ENCODE measurements at places on chromosomes 5 and 9.
A peak's percentile ranks its signal among the peaks of the same experiment; 100 is the strongest.

DNA sequence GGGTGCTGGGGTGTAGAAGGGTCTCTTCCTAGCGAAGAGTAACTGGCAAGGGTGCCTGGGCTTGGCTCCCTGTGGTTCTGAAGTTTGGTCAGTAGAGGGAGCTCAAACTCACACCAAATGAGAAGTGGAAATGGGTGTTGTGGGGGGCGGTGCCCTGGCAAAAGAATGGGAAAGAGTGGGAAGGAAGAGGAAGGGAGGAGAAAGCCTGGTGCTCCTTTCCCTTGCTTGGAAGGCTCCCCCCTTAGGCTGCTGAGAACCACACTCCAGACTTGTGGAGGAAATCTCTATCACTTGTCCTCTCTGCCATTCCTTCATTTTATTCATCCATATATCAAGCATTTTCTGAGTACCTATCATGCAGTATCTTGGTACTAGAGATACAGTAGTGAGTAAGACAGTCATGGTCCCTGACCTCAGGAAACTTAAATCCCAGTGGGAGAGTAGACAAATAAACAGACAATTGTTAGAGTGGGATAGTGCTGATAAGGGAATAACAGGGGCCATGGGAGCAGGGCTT is 13.0 kb downstream of the SLC4A9 start:
- DNase-seq = no peak

DNA sequence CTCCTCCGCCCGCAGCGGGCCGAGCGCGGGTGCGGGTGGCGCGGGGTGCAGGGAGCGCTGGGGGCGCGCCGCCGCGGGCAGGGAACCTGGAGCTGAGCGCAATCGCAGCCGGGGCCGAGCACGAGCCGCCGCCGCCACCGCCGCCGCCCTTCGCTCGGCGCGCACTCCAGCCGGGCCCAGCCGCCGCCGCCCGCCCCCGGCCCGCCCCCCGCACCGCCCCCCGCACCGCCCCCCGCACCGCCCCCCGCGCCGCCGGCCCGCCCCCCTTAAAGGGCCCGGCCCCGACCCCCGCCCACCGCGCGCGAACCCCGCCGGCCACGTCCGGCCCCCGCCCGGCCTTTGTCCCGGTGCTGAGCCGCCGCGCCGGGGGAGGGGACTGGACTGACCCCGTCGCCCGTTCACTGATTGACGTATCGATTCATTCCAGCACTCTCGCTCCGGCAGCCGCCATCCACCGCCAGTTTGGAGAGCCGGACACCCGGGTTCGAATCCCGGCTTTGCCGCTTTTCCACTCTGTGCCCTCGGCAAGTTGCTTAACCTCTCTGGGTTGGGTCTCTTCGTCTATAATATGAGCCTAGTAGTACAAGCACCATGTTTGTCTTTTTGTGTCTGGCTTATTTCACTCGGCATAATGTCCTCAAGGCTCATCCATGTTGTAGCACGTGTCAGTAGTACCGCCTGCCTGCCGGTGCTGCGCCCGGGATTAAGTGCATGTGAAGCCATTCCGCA is at the start of gene SH3PXD2B:
Gene SH3PXD2B (minus strand): TSS at position 168 of the 729 bp plus-strand sequence. CDS start 173 bp downstream, outside the sequence.
- DNase-seq = peak; percentile 14

- DNase-seq = no peak
Measured at GRCh38 chr5:83568186-83568585, 96.6 kb downstream of the VCAN start.

DNA sequence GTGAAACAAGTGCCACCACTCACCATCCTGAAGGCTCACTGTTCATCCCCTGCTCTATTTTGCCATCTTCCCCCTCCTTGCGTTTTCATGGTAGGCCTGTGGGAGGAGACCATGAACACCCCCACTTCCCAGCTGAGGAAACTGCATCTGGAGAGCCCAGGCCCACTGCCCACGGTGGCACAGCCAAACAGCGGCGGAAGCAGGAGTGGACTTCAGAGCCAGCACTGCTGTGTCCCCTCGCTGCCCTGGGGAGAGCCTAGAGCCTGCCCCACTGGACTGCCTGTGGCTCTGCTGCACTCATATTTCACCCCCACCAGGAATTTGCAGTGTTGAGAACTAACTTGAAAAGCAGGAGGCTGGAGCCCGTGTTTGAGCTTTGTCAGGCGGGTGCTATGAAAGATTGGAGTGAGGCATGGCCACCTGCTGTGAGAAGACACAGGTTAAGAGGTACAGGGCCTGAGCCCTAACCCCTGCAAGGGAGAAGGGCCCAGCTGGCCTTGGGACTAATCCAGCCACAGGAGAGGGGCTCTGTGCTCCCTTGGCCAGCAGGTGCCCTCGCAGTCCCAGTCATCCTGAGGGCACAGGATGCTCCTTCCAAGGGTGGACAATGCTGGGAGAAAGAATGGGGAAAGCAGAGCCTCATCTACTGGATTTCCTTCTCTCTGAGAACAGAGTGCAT is 79.0 kb downstream of the MACROH2A1 start:
- DNase-seq = no peak

DNA sequence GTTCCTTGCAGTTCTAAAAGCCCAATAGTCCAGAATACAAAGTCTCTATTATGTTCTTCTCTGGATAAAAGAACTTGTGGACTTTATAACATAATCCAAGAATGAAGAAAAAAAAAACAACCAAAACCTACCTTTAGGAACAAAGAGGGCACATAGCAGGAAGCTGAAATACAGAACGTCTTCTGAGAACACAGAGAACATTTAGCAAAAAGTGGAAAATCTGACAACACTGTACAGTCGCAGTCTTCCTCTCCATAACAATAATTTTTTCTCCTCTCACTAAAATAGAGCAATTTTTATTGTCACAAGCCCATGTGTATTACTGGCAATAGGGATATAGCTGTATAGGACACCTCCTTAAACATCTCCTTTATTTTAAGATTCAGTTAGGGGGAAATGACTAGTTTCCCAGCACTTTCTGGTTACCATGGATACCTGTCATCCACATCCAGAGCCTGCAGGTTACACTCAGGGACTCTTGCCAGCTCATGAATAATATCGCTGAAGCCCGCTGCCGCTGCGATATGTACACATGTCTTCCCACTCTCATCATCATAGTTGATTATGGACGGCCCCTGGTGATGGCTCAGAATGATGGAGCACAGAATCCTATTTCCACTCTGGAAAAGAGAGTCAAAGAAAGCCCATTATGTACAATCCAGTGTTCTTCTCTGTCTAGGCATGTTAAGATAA is 106.5 kb downstream of the ANKRD55 start:
- DNase-seq = peak; percentile 33

GRCh38 chr9:109249615-109250014 is 71.2 kb downstream of the EPB41L4B start:
- no peak for DNase-seq

DNA sequence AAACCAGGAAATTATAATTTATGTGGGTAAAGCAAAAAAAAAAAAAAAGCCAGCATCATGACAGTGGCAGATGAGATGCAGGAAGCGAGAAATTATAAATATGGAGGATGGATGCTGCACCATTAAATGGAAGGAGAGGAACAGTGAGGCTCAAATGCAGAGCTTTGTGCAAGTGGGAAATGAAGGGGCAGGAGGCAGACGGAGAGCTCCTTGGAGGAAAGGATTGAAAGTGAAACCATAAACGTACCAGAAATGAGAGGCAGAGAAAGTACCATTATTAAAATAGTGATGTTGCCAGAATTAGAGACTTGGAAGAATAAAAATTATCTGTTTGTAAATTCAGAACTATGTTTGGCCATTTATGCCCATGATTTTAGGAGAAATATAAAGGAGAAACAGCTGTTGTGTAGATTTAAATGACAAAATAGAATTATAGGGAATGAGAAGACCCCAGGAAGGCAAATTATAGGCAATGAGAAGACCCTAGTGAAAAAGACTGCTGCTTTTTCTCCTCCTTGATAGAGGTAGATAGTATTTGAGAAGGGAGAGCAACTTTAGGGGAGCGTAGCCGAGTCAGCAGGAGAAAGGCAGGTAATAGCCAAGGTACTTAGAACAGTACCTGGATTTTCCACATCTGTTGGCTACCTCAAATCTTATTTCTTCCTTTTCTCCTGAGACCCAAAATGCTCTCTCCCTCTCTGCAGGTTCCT is 341.0 kb upstream of the CD180 start:
- no peak for DNase-seq

All from stimulated activated CD4-positive, alpha-beta T cell treated with anti-CD3 and anti-CD28 coated beads, Interleukin-12 subunit alpha, Interleukin-12 subunit beta, amount 100 ng/mL, for 48 hours (primary cell).